Cardiac atrium fibroblast (primary cell): ENCODE measurements at places on chromosomes 5 and 9. TPM values are rescaled to one million over a fixed set of nuclear protein-coding genes. Genes with fewer than 3 reads are reported as not detected.

Gene NTNG2
- 2.3 and 4.7 TPM in 2 replicates for total RNA-seq

Gene GPX3
- total RNA-seq, result 8.9 and 15.9 TPM in 2 replicates

Gene DNAI1
- total RNA-seq, result not detected in 2 replicates

Gene ZNF883
- total RNA-seq, result 1.8 and 2.0 TPM in 2 replicates

Gene MEGF10
- total RNA-seq, result not detected in 2 replicates

Gene RGS7BP
- 0.36 TPM in 1 of 2 replicates, not detected in the other for total RNA-seq

Gene OR13C4
- not detected in 2 replicates for total RNA-seq

Gene WDR31
- total RNA-seq, result 0.49 and 0.90 TPM in 2 replicates
